NCI-H69 (cell line): ENCODE measurements at places on chromosomes 12 and 14.

DNA sequence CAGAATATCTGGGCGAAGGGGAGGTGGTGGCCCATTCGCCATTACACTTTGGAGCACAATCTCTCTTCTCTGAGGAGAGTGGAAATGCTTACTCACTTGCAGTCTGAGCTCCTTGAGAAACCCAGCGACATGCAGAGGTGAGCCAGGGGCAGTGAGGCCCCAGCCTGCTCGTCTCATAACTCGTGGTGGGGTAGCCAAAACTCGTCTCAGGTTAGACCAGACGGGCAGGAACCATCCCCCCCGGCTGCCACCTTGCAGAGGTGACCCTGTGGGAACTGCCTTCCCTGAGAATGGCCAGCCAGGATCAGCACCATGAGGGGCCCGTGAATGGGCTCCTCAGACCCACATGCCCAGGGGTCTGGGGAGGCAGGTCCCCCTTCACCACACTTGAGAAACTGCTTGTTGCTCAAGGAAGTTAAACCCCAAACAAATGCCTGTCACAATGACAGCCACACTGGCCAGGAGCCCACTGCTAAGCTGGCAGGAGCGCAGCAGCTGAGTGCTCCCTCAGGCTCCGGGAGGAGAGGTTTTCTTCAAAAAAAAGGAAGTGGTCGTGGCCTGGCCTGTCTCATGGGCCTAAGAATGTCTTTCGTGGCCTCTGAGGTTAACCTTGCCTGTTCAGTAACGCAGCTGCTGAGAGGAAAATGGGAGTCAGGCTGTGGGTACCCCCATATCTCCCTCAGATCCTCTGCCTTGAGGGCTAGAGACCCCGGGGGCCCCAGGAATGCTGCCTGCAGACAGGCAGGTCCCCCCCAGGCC is 9.2 kb upstream of the ALDH2 start:
- DNase-seq, result no peak

- DNase-seq, result peak; percentile 50
These were observed 204.3 kb downstream of the ESR2 start for GRCh38 chr14:64089920-64090319.

- no peak for DNase-seq
These were observed 923 bp downstream of the STAT2 start for GRCh38 chr12:56358836-56359532.

GRCh38 chr12:102441077-102441596 is 39.2 kb downstream of the IGF1 start:
- no peak for DNase-seq

- peak; percentile 51 for DNase-seq
These were observed at the start of gene TPH2 for GRCh38 chr12:71938728-71939385. Gene TPH2 (plus strand): TSS chr12:71938845. CDS start chr12:71938987, 142 bp downstream.

DNA sequence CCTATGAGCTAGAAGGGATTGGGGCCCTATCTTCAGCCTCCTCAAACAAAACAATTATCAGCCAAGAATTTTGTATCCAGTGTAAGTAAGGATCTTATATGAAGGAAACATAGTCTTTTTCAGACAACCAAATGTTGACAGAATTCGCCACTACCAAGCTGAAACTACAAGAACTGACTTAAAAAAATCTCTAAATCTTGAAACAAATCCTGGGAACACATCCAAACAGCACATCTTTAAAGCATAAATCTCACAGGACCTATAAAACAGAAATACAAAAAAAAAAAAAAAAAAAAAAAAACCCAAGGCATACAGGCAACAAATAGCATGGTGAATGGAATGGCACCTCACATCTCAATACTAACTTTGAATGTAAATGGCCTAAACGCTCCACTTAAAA is 41.3 kb upstream of the LMNTD1 start:
- no peak for DNase-seq

- DNase-seq, result no peak
These were observed at the start of gene EID3 for GRCh38 chr12:104303538-104304151. Gene EID3 (plus strand): TSS chr12:104303739. CDS start chr12:104303935, 196 bp downstream.

- DNase-seq, result peak; percentile 96
These were observed 138.6 kb downstream of the TPH2 start for GRCh38 chr12:72077111-72077820.

DNA sequence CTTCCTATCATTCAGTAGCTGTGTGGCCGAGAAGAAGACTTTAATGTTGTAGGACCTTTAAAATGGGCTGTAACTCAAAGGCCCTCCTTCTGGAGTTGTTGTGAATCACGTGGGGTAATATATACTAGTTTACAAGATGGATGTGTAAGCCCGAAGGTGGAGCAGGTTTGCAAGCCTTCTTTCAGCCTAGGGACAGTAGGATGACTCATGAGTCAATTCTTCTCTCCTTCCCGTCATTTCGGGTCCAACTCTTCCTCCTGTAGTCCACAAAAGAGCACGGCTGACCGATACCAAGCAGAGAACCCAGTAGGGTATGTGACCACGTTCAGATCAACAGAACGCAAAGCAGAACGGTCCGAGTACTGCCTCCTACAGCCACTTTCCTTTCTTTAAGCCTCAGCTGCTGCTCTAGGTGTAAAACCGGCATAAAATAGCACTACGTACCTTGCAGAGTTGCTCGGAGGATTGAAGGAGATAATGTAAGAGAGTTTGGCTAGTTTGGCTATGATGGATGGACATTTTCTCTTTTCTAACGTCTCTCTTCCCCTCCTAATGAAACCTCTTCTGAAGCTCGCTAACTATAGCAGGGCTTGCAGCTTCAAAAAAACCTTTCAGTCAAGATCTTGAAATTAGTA is 1.3 kb upstream of the RASSF3 start:
- peak; percentile 81 for DNase-seq

DNA sequence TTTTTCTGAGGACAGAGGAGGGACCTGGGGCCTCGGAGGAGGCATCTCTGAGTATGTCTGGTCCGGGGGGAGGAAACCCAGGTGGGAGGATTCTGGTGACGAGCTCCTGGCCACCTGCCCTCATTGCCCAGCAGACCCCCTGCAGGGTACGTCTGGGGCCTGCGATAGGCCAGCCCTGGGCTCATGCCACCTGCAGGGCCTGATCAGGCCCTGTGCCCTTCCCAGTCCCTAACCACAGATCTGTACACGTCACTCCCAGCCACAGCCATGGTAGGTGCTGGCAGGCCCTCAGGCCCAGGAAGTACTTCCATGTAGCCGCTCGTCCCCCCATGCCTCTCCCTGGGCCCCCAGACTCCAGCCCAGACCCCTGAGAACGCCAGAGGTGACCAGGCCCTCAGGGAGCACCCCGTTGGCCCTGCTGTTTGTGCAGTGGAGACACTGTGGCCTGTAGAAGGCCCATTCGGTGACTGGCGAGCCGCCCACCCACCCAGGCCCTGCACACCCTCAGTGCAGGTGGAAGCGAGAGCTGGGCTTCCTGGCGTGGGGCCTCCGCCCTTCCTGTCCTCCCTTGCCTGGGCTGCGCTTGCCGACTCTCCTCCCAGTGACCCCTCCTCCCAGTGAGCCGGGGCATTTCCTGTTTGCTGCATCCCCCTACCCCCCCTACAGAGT is 5.7 kb downstream of the INF2 start:
- DNase-seq, result peak; percentile 46
